Stimulated activated naive CD8-positive, alpha-beta T cell treated with anti-CD3 and anti-CD28 coated beads, Interleukin-15, Interleukin-2, amounts not matched to agents 100 U/mL and 50 U/mL, for 24 hours (primary cell): ENCODE measurements at places on chromosomes 12 and 14.

DNA sequence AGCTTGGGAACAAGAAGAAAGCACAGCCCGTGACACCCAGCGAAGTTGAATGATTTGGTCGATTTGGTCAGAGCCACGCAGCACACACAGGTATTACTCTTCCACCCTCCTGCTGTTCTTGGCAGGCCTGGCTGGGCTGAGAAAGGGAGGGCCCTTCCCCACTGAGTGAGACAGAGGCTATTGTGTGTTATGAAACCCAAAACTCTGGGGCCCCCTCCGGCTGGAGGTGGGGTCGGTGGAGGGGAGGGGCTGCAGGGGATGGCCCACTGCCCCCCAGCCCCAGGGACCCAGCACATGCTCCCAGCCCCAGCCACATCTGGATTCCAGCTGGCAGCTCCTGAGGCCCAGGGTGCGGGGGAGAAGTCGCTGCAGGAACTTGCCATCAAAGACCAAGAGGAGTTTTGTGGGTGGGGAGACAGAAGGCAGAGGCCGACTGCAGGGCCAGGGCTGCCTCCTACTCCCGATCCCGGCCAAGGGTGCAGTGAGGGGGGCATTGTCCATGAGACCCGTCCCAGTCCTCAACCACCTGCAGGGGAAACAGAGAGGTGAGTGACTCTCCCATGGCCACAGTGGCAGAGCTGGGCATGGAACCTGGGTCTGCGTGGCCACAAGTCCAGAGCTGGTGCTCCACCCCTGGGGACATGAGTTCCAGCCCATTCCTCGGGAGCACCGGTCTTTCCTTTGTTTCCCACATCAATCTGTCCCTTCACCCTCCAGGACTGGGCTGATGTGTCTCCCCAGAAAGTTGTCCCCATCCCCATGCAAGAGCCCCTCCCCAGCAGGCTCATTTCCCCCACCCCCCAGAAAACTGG is 8.7 kb downstream of the TMEM119 start:
- no peak for DNase-seq

DNA sequence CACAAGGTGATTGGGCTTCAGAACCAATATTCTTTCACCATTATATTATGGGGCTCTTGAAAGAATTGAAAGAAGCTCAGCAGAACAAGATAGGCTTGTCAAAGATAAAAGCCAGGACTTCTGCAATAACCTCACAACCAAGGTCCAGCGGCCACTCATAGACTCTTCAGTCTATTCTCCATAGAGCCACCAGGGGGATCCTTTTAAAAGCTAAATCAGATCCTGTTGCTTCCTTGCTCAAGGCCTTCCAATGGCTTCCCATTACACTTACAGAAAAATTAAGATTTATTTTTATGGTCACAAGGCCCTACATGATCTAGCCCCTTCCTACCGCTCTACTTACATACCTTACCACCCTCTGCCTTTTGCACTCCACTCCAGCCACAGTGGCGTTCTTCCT is 169.6 kb downstream of the C12orf42 start:
- no peak for DNase-seq

- no peak for DNase-seq
These were observed 128.2 kb downstream of the SLC38A6 start for GRCh38 chr14:61109288-61109687.

DNA sequence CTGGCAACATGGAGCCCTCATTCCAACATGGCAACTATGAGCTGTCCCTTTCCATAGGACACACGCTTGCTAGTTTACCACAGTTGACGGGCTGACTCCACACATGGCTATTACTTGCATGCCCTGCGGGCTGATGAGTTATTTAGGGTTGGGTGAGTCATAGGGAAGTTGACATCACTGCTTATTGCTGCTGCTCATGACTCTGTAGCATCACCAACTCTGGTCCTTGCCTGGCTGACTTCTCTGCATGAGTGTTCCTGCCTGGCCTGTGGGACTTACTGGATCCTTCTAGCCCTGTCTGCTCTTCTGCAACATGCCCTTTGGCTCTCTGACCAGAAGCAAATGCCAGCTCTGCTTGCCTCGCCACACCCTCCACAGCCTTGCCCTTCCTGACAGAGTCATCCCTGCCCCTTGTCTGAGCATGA is 199.5 kb downstream of the ANO6 start:
- peak; percentile 23 for DNase-seq

- no peak for DNase-seq
These were observed 105.3 kb downstream of the TGFB3 start for GRCh38 chr14:75876530-75876929.

GRCh38 chr14:64602826-64603225 is 53.1 kb downstream of the PPP1R36 start:
- DNase-seq: no peak

DNA sequence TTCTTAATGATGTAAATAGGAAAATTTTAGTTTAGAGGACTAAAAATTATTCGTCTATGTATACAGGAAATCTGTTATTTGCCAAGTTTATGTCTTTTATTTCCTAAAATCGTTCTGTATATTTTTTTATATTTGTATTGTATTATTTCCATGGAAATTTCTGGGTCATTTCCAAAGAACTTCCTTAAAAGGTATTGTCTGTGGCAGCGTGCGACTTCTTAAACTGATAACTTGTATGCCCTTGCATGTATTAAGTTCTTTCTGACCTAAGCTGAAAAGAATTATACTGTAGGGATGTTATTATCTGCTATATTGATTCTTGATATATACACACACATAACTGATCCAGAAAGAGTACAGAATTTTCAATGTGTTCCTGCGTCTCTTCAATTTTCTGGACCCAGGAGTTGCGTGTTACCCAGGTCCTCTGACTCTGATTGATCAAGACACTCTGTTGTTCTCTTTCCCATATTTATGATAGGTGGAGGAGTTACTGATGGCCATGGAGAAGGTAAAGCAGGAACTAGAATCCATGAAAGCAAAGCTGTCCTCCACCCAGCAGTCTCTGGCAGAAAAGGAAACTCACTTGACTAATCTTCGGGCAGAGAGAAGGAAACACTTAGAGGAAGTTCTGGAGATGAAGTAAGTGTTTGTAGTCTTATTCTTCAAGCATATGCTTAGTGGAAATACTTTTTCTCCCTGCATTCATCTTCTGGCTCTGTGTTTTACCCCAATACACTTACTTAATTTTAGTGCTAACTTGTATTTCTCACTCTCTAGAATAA is 298.5 kb downstream of the ERC1 start:
- DNase-seq: no peak

DNA sequence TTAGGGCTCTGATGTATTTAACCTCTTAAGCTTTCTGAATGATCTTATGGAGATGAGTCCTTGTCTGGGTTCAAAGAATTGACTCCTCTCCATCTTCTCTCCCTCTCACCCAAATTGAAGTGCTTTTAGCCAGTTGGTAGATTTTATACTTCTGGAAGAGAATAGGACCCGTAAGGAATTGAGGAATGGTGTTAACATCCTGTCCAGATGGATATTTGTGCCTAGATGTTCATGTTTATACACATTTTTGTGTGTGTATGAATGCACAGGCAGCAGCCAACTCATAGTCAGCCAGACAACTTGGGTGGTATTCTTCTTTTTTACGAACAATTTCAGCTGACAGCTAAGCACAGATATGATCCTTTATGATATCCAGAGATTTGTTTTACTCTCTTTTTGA is 449.6 kb upstream of the RGS6 start:
- DNase-seq: no peak

GRCh38 chr14:56340932-56341331 is 222.7 kb downstream of the PELI2 start:
- no peak for DNase-seq

- no peak for DNase-seq
These were observed 22.3 kb upstream of the BCDIN3D start for GRCh38 chr12:49865109-49865781.

GRCh38 chr12:89448526-89448925 is 76.1 kb downstream of the GALNT4 start:
- no peak for DNase-seq

- DNase-seq: no peak
These were observed 323.7 kb upstream of the OR4E1 start for GRCh38 chr14:21997300-21997699.

DNA sequence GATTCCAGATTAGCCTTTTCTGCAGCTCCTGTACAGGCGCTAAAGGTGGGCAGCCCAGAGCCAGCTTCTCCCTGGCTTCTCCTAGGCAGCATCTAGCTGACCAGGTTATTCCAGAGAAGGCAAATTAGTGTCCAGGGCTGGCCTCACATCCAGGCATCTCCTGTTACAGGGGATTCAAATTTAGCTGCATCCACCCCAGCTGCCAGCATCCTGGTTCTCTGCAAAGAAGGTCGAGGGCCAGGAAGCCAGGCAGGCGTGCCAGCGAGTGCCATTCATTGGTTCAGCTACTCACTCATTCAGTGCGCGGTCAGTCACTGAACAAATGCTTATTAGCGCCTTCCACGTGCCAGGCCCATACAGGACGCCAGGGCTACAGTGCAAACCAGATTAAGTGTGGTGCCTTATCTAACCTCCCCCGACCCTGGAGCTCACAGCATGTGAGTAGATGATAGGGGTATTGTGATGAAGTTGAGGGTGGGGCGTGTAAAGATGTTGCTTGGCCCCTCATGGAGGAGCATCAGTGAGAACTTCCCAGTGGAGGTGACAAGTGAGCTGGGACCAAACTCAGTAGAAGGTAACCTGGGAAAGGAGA is 15.7 kb upstream of the FAM222A start:
- no peak for DNase-seq

GRCh38 chr14:55122440-55122986 is 6.5 kb upstream of the LGALS3 start:
- DNase-seq: no peak

DNA sequence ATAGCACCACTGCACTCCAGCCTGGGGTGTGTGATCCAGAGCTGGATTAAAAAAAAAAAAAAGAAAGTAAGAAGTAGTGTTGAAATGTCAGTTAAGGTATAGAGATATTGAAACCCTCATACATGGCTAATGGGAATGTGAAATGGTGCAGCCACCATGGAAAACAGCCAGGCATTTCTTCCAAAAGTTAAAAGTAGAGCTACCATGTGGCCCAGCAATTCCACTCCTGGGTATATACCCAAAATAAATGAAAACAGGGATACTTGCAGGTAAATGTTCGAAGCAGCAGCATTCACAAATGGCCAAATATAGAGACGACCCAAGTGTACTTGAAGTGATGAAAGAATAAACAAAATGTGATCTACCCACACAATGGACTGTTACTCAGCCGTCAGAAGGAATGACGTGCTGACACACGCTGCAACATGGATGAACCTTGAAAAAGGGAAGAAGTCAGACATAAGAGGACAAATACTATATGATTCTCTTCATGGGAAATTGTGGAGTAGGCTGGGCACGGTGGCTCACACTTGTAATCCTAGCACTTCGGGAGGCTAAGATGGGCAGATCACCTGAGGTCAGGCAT is 15.2 kb downstream of the IL31 start:
- DNase-seq: no peak

DNA sequence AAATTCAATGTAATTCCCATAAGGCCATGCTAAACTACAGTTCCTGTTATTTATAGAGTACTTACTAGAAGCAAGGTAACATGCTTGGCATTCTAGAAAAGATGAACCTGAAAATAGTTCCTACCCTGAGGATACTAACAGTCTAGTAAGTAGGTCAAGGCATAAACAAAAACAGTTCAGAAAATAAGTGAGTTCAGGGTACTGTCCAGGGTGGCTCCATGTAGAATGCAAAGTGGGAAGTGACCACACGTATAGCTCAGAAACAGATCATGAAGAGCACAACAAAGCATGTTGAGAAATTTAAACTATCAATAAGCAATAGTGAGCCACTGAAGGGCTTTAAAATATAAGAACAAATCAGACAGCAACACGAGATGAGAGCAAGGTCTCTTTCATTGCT is 2.3 kb downstream of the TMED10 start:
- no peak for DNase-seq

DNA sequence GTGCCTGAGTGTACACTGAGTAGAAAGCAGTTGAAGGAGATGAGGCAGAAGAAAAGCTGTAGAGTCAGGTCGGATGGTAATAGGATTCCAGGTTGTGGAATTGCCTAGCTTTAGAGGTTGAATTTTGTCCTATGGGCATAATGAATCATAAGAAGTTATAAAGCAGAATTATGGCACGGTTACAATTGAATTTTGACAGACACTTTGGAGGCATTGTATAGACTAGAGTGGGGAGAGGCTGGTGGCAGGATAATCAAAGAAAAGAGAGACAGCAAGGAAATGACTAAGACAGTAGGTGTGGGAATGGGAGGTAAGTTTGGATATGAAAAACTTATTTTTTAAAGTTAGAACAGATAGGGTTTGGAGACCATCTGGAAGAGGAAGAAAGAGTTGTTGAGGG is 102.6 kb downstream of the NTN4 start:
- no peak for DNase-seq

- no peak for DNase-seq
These were observed 363 bp upstream of the LMO3 start for GRCh38 chr12:16606201-16606849.

GRCh38 chr14:36052681-36053080 is 123.8 kb downstream of the PTCSC3 start:
- no peak for DNase-seq

- no peak for DNase-seq
These were observed 3.2 kb downstream of the RABGGTA start for GRCh38 chr14:24268225-24268624.
